ENCODE measurements at places on chromosomes 3 and 15.

DNA sequence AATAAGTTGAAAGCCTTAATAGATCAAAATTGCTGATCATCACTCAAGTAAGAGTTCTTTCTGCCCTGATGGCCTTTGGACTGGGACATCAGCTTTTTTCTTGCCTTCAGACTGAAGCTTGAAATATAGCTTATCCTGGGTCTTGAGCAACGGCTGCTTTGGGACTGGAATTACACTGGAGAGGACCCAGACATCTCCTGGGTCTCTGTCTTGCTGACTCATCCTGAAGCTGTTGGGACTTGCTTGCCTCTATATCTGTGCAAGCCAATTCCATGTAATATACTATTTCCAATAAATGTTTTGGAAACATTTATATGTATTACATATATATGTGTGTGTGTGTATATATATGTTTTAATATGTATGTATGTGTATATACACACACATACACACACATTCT lies 260.2 kb downstream of the PDZRN3 start:
- no peak for DNase-seq

- no peak for DNase-seq
Observed at GRCh38 chr3:100023150-100023549, 91.2 kb downstream of the FILIP1L start.

- DNase-seq, result no peak
Observed at GRCh38 chr3:195755791-195756676, 35.3 kb downstream of the MUC20 start.

GRCh38 chr15:41483519-41483918 lies 10.2 kb upstream of the ITPKA start:
- DNase-seq, result no peak

- no peak for DNase-seq
Observed at GRCh38 chr3:138939561-138940241, 7.2 kb downstream of the FOXL2 start.

DNA sequence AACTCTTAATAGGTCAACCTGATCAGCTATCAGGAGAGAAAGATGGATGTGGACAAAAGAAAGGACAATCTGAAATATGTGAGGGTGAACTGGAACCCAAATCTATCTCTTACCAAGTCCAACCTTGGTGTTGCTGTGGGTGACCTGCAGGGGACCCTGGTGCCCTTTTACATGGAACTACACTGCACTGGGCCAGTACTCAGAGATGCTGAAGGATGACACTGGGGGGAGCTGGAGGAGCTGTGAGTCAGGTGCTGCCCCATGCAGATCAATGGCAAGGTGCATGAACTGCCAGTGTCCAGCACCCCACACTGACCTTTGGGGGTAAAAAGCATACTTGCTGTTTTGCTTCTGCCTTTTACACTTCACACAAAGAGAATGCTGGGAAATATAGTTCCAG lies 55.6 kb upstream of the TBC1D5 start:
- DNase-seq, result peak; percentile 11

- no peak for DNase-seq
Observed at GRCh38 chr15:45434078-45434567, 55.8 kb upstream of the GATM start.

GRCh38 chr3:22947851-22948250 lies 255.3 kb upstream of the UBE2E2 start:
- DNase-seq, result no peak

DNA sequence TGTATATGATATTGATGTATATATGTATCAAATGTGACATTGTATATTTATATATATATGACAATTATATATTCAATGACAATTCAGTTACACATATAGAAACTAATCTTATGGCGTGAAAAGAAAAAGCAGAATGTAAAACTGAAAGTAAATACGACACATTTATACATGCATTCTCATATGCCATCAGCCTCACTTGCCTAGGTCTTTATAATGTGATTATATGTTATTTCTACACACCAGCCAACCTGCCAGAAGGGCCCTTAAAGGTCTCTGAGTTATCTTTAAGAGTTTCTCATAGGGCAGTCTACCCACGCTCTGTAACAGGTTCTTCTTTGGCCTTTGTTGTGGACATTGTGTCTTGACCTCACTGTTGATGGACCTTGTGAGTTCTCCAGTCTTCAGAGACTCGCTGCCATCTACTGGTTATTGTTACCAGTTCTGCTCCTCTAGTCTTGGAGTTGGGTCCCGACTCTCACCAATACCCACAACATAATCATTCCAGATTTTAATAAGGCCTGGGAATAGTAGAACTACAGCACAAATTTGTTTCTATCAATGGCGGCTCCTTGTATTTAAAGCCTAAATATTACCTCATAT lies 371.5 kb upstream of the GOLIM4 start:
- peak; percentile 31 for DNase-seq

GRCh38 chr3:183814240-183814639 lies 11.1 kb downstream of the MAP6D1 start:
- no peak for DNase-seq

GRCh38 chr15:64571857-64572291 lies 111.5 kb downstream of the ZNF609 start:
- no peak for DNase-seq

GRCh38 chr3:188906236-188906635 lies 265.5 kb upstream of the TPRG1 start:
- no peak for DNase-seq

GRCh38 chr3:101527906-101528305 lies 14.9 kb upstream of the SENP7 start:
- DNase-seq, result no peak

- no peak for DNase-seq
Observed at GRCh38 chr15:70035051-70035718, 62.5 kb downstream of the TLE3 start.

GRCh38 chr15:63345391-63345752 lies 36.3 kb downstream of the CA12 start:
- no peak for DNase-seq

DNA sequence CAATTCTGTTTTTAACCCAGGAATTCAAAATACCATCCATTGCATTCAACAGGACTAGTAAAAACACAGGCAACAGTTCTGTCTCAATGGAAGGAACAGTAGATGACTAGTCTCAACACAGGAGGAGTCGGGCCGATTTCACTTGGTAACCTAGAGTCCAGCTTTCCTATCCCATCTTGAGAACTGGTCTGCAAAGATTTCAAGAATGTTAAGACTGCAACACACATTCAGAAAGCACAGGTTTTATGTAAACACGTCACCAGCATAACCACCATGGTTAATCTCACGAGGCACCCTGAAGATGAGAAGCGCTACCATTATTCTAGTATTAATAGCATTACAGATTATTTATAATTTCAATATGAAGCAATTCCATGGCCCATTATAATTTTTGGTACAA lies 22.0 kb downstream of the UQCC5 start:
- no peak for DNase-seq

DNA sequence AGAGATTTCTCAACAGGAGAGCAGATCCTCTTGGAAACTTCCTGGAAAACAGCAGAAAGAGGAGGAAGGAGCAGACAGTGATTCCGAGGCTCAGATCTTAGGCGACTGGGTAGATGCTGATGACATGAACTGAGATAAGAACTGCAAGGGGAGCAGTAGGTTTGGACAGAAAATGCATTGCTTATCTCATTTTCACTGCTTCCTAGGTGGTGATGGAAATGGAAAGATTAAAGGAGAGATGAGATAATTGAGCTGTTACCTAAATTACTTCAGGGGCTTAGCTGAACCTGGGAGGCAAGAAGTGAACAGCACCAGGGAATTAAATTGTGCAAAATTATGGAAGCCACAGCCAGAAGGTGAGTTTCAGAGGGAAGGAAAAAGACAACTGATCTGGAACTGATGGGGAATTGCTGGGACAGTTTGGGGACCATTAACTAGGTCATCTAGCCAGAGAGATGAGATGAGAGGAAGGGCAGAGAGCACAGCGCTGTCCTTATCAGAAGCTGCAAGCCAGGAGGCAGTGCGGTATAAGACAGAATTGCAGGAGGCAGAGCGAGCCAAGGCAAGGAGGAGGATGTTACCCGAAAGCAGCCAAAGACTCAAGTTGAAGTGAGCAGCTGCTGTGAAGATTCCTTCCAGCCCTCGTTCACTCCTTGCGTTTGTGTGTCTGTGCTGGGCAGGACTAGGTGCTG lies 140.4 kb downstream of the SRGAP3 start:
- DNase-seq, result no peak

DNA sequence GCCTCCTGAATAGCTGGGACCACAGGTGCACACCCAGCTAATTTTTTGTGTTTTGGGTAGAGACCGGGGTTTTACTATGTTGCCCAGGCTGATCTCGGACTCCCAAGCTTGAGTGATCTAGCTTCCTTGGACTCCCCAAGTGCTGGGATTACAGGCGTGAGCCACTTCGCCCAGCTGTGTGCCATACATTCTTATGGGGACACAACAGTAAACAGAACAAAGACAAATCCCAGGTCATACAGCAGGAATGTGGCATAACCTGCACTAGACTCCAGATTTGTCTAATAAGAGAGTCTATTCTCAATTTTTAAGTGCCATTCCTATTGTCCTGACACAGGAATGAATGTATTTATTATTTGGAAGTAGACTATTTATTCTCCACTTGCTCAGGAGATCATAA lies 17.6 kb downstream of the ARL6IP5 start:
- no peak for DNase-seq

DNA sequence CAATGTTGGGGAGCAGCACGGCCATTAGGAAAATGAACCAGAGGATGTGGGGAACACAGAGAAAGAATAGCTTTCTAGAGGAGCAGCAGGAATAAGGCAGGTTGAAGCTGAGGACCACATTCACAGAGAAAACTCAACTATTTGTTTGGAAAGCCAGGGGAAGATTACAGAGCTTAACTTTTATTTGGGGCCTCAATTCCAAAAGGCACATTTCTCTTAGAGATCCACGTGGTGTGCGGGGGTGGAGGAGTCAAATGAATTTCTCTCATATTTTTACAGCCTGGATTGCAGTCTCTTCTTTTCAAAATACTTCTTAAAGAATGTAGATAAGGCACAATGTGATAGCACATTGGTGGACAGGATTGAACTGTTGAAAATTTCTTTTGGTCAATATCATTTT lies 253.7 kb downstream of the ROBO1 start:
- DNase-seq, result no peak

DNA sequence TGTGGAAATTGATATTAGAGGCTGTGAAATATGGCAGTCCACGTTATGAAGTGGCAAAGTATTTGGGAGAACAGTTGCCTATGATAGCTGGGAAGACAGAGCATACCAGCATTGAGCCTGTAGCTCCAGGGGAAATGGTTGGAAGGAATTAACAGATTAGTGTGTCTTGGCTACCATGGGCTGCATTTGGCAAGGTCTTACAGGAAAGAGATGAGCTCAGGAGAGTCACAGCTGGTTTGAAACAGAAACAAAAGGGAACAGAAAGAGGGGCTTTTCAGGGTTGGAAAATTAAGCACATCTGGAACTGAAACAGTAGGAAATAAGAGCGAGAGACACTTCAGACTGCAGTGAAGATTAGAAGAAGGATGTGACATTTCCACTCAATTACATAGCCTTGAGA lies 141.7 kb downstream of the FBLN2 start:
- no peak for DNase-seq

DNA sequence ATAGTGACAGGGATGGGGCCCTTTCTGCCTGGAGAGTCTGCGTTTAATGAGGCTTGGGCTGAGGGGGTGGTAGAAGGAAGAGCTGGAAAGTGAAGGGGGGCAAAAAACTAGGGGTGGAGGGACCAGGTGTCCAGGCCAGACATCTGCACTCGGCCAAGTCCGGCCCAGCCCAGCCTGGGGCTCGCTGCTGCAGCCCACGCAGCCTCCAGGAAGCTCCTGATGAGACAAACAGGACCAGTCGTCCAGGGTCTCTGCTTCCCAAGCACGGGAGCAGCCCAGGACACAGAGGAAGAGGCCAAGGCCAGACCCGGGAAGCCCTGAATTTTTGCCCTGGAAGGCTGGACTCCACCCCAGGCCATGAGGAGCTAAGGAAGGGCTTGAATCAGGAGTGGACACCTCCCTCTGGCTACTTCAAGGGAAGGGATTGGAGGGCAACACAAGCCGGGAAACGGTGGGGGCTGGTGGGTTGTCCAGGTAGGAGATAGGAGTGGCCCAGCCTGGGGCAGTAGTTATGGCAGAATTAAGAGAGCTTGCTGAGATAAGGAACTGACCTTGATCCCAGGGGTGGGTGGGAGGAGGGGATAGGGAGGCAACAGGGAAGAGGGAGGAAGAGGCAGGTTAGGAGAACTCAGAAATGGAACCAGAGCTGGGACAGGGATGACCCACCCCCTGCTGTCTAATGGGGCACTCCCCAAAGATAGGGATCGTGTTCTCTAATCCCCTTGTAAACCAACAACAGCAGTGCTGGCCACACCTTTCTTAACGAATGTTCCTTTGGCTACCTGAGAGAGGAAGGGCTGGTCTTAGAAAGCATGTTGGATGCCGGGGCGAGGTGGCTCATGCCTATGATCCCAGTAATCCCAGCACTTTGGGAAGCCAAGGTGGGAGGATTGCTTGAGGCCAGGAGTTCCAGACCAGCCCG lies 89.5 kb downstream of the ANP32A start:
- no peak for DNase-seq

- DNase-seq, result no peak
Observed at GRCh38 chr3:64224826-64225610, at the start of gene PRICKLE2. TSS of gene PRICKLE2 (minus strand) at chr3:64225466. CDS start at chr3:64198927, 26,539 bp downstream.

- no peak for DNase-seq
Observed at GRCh38 chr3:175233957-175234940, 375.1 kb downstream of the NAALADL2 start.

DNA sequence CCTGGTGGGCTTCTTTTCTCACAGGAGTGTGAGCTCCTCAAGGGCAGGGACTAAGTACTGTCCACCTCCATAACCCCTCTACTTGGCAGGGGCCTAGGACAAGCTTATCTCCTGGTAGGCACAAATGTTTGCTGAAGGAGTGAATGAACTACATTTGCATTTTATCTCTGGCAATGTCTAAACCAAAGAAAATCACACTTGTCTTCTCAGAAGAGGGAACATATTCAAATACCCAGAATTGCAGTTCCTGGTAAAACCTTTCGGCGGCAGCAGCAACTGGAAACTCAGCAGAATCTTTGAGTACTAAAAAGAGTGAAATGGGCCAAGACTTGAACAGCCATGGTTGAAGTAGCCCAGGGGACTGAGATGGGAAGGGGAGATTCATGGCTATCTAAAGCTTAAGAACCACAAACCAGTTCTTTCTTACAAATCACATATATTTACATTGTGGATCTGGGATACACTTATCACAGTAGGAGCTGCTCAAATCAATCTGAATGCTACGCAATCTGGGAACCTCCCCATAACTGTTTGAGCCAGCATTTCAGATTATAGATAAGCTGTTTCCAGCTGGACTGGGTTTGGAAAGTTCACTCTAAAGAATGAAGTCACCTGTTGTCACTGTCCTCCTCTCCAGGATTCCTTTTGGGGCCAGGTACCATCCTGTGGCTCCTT lies 18.7 kb upstream of the PTPN9 start:
- no peak for DNase-seq

- no peak for DNase-seq
Observed at GRCh38 chr15:42955518-42955917, 34.9 kb upstream of the TTBK2 start.

- DNase-seq, result no peak
Observed at GRCh38 chr3:128849911-128850455, 29.4 kb upstream of the ACAD9 start.

GRCh38 chr15:81118361-81118760 lies 15.7 kb upstream of the CFAP161 start:
- no peak for DNase-seq
